ENCODE measurements at places on chromosomes 6 and 20.

DNA sequence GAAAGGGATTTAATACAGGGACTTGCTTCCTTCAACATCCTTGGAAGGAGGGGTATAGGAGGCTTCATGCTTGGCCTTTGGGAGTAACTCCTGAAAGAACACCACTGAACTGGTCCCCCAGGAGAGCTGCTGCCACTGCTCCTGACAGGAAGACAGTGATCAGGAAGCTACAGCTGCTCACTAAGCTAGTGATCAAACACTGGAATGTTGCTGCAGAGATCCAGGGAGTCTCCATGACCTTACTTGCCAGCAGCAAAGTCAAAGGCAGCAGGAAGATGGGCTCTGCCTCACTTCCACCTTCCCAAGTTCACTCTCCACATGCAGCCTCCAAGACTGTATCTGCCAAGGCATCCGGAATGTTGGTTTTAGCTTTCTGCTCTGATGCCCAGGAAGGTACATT, 31.8 kb downstream of the PIM1 start:
- DNase-seq = no peak

DNA sequence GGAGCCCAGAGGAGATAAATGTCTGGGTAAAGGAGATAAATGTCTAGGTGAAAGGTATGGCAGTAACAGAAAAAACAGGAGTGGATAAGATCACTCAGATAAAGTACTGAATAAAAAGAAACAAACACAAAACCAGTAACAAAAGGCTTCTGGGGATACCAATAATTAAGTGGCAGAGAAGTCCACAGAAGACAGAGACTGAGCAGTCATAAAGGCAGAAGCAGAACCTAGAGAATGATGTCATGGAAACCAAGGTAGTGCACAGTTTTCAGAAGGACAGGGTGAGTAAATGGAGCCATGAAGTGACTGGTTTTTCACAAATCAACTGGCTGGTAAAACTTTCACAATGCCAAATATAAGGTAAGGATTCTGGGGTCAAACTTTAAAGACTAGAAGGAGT, 80.9 kb upstream of the PLN start:
- no peak for DNase-seq

GRCh38 chr20:62710886-62711702, 2.5 kb downstream of the NTSR1 start:
- no peak for DNase-seq

DNA sequence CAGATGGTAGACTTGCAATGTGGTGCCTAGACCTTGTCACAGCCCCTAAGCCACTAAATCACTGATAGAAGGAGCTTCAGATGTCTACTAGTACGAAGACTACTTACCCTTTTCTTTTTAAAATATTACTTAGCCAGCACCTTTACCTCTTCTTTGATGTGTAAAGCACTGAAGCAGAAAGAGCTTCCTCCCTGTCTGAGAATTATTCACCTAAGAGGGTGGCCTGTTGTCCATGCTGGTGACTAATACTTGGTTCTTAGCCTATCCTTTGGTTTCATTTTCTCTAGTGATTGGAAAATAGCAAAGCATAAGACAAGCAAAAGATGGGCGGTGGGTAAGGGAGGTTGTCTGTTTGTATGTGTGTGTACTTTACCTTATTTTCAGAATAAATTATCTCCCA, 794.6 kb downstream of the TFAP2A start:
- DNase-seq = no peak

DNA sequence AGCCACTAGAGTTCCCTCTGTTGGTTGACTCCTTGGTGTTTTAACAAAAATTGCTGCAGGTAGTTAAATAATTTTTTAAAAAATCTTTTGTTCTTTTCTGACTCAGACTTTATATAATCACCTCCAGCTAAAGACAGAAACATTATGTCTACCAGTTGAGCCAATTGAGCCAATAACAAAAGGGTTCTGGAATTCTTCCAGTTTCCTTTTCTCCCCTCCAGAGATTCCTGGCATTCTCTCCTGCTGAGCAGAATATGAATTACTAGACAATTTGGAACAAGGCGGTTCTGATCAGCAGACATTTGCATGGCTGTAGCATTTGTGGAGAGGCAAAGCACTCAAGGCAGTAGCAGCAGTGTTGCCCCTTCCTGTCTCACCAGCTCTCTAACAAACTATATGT, 144.0 kb upstream of the SLC35B3 start:
- DNase-seq = no peak

DNA sequence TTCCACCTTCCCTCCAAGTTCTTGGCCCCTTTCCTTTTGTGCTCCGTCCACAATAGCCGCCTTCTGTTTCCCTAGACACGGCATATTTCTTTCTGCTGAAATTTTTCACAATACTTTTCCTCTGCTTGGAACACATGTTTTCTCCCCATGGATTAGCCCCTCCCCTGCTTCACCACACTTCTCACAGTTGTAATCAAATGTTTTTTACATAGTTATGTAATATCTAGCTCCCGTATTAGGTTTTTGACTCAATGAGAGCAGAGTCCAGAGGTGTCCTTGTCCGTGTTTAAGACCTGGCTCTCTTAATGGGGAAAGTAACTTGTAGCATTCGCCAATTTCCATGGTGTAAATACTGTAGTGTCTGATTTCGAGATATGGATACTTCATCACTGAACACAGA, 34.7 kb downstream of the PLCB1 start:
- no peak for DNase-seq

DNA sequence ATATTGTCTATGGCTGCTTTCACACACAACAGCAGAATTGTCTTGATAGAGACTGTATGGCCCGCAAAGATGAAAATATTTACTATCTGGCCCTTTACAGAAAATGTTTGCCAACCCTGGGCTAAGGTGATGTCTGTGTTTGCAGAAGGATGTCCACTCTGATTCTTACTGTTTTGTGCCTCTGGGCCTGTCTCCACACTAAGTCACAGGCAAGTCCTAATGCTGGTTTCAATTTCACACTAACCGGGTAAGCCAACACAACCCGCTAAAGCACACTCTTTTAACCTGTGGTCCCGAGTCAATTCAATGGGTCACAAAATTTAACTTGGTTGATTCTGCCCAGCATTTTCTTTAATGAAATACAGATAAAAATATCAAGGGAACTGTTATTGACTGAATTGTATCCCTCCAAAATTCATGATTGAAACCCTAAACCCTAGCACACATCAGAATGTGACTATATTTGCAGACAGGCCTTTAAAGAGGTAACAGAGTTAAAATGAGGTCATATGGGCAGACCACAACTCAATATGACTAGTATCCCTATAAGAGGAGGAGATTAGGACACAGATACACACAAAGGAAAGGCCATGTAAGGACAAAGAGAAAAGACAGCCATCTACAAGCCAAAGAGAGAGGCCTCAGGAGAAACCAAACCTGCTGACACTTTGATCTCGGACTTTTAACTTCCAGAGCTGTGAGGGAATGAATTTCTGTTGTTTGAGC, 78.4 kb downstream of the FYN start:
- no peak for DNase-seq

DNA sequence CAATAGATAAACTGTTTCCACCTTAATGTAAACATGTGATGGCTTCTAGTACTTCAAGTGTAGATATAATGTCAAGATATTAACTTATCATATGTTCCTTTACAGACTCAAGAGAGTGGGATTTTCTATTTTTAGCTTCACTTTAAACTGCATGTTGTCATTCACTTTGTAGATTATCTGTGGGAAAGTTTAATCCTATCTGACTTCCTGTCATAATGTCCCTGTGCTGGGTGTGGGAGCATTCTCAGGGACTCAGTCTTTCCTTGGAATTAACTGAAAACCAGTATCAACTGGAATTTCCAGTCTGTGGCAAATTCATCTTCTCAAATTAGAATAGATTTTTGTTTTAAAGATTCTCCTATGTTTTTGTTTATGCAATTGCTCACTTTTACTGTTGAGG, 226.1 kb upstream of the FERMT1 start:
- DNase-seq = no peak
